ENCODE measurements at places on chromosomes 4 and X.

GRCh38 chr4:30952526-30953219 is 232.5 kb downstream of the PCDH7 start:
- DNase-seq: no peak

- peak; percentile 31 for DNase-seq
Measured at GRCh38 chrX:154596290-154596929, 11.5 kb downstream of the CTAG1A start.

DNA sequence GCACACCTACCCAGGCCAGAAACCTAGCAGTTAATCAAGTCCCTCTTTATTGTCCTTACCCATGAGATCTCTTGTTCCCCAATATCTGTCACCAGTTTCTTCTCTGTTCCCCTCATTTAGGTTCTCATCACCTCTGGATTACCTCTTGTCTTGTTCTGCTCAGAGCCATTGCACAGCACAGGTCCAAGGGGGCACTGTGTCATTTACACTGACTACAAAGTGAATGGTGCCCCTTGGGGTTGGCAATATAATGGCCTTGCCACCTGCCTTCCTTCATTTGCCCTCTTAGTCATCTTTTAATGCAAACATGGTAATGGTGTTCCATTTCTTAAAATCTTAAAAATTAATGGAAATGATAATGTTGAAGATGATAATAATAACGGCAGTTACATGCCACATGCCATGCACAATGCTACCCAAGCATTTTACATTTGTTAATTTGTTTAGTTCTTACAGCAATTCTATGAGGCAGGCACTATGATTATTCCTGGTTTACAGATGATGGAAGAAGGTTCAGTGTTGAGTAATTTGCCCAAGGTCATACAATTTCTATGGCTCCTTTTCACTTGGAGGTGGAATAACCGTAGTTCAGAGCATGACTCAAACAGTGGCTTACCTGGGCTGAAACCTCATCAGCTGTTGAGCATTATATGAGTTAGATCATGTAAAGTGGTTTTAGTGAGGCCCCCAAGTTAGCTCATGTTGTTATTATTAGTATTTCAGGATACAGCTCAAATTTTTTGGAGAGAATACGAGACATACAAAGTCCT is 117.9 kb downstream of the RASL11B start:
- DNase-seq: no peak

- no peak for DNase-seq
Measured at GRCh38 chr4:113285501-113285900, 236.0 kb downstream of the ANK2 start.

DNA sequence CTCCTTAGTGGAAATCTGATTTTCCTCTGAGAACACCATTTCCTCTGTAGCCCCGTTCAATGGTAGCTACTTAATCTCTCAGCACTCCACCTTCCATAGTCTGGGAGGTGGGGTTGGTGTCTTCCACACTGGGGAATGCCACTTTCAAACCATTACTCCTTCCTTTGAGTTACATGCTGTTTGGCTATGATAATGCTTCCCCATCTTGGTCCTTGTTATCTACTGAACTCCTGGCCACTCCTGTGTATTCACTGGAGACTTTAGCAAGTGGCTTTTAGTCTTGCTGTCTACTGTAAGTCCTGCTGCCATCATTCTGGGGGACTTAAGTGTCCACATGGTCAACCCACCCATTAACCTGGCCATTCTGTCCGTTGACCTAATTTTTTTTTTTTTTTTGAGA is 63.9 kb upstream of the SMIM10 start:
- DNase-seq: no peak

DNA sequence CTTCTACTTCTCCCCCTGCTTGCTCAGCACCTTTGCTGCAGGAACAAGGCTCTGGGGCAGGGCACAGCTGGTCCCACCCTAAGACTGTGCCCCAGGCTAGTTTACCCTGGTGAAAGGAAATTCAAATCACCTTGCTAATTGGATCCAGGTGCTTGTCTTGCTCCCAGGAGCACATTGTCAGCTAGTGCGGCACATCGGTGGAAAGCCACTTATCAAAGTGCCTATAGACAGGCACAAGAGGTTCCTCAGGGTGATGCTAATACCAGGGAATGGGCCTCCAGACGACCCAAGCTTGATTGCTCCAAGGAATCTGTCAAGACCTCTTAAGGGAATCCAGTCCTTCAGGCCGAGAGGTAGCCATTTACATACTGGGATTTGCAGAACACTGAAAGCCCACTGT is 64.5 kb upstream of the PRPS1 start:
- no peak for DNase-seq

DNA sequence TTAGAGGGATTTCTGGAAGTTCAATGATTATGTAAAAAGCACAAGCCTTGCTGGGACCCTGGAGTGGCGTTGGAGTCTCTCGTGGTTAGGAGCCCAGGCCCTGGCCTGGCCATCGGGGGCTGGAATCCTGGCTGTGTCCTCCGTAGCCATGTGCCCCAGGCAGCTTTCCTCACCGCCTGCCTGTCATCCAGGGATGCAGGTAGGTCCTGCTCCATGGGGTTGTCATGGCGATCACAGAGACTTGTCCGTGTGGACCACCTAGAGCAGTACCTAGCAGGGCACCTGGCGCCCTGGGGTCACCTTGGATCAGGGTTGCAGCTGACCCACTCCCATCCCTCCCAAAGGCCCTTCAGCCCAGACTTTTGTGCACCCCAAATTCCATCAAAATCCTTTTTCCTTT is 30.2 kb upstream of the WFS1 start:
- no peak for DNase-seq

GRCh38 chrX:120561634-120562568 is 1.1 kb upstream of the CUL4B start:
- no peak for DNase-seq

DNA sequence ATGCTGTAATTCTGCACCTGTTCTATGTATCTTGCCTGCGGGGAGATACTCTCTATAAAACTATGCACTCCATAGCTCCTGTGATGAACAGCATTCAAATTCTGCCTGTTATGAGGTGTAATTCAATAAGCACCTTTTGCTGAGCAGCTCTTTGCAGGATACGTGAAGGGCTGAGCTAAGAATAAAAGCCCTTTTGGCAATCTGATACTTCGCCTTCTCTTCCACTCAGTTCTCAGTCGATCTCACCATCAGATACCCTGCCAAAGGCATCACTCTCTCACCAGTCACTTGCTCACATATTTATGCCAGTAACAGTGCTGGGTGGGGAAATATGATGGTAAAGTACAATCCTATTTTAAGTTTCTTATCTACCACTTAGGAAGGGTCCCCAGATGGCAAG is 67.2 kb downstream of the RPS3A start:
- no peak for DNase-seq

- no peak for DNase-seq
Measured at GRCh38 chrX:109362101-109362500, 119.8 kb downstream of the GUCY2F start.

DNA sequence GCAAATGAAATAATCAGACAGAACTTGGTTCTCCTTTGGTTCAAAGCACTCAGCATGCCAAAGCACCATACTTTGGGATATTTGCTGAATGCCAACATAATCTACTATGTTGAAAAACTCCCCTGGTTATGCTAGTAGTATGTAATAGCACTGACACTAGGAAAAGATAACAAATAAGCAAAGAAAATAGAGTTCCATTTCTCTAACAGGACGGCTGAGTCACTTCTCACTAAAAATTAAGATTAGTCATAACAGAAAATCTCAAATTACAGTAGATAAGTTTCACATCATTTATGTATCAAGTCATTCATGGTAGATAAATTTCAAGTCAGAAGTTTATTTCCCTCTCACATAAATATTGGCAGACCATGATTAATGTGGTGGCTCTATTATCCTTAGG is 17.9 kb downstream of the PDHA2 start:
- DNase-seq: no peak

GRCh38 chr4:147927377-147928137 is 195.7 kb downstream of the ARHGAP10 start:
- DNase-seq: no peak

- DNase-seq: no peak
Measured at GRCh38 chr4:26611372-26611771, 27.5 kb downstream of the TBC1D19 start.

DNA sequence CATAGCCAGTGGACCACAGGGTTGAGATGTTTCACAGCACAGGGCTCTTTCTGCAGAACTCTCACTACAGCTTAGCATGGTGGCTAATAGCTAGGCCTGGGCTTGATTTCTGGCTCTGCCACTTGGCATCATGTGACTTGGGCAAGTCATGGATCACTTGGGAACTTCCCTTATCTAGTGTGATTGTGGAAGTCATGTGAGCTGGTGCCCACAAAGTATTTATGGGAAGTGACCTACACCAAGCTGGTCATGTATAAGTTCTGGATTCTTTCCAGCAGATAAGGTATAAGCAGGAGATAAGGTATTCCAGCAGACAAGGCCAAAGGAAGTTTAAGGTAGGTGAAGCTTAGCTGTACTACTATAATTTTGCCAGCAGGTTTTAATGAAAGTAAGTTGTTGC is 61.0 kb downstream of the REELD1 start:
- no peak for DNase-seq
